Gastrocnemius medialis (tissue), 4 donors: ENCODE measurements at places on chromosomes 4 and X.

DNA sequence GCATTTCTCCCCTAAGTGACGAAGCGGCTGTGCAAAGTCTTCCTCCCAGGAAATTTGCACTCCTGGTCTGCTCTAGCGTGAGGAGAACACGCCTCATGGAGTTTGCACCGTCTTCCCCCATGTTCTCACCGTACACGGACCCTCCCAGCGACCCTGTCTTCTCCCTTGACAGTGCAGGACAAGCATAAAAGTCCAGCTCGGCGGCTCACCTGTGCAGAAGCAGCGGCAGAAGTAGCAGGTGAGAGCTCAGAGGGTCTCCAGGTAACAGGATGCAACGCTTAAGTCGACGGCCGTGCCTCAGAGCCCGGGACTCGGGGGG, 314 bp downstream of the P2RY8 start:
- no peak for DNase-seq

GRCh38 chrX:7074148-7074907, 73.2 kb upstream of the STS start:
- DNase-seq, result no peak

- no peak for DNase-seq
Measured at GRCh38 chr4:18134111-18134510, 112.6 kb upstream of the LCORL start.

DNA sequence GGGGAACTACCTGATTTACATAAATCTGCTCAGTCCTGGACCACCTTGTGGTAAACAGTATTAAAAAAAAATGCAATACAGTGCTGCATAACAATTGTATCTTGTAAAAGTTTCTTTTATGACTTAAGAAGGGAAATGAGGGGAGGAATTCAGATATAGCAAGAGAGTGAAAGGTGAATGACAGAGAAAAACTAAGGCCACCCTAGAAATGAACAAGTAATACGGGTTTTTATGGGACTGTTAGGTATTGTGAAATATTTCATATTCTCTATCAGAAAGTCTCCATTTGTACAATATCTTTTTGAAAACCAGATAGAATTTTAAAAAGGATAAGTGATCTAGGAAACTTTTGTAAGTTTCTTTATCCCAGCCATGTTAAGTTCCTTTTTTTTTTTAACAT, 69.7 kb upstream of the NOCT start:
- no peak for DNase-seq

- DNase-seq, result no peak
Measured at GRCh38 chrX:23483396-23483795, 148.7 kb downstream of the PTCHD1 start.
